Activated gamma-delta T cell treated with Interleukin-2 at 50 U/mL for 16 hours (primary cell): ENCODE measurements at places on chromosomes 11 and 22.

DNA sequence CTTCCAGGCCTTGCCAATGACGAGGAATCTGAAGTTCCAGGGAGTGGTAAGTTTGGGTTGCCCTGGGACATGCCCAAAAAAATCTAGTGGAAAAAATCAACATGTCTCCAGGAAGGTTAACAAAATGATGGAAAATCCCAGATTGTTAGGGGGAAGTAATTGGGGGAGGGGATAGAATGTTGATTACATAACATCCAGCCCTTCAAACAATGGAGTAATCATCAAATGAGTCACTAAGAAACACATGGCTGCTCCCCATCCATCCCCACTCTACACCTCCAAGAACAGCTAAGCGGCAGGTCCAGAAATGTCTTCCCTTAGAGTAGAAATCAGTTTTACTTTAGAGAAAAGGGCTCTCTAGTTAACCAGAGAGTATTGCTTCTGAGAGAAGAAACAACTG lies 94.9 kb downstream of the ETS1 start:
- DNase-seq, result no peak

DNA sequence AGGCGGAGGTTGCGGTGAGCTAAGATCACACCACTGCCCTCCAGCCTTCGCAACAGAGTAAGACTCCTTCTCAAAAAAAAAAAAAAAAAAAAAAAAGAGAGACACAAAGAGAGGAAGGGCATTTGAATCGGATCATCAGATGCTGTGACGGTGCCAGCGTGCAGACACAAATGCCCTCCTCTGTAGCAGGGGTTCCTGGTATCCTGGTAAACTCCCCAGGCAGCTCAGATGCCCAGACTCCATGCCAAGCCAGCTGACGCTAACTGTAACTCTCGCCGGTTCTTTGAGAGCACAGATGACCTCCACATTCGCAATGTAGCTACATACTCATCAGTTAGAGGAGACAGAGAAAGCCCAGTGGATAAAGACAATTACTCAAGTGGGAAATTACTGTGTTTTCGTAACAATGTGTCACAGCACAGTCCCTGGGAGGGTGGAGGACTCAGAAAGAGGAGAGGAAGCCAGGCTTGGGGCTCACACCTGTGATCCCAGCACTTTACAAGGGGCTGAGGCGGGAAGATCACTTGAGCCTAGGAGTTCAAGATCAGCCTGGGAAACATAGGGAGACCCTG lies 153.1 kb downstream of the BRD1 start:
- no peak for DNase-seq

- DNase-seq, result no peak
Observed at GRCh38 chr22:38205261-38206128, 3.7 kb downstream of the MAFF start.

DNA sequence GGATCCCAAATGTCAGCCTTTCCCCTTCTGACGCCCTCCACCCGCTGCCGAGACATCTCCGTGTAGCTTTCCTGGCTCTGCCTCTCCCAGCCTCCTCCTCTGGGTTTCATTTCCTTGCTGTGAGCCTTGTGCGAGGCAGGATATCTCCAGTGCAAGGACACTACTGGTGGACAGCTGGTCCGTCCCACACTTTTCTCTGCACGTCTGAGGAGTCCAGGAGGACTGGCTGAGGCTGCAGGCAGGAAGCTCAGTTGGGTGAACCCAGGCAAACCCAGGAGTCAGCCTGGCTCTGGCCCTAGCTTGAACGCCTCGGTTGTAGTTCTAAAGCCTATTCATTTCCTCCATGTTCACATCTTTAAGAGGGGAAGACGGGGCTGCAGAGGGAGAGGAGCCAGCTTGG lies 145.5 kb downstream of the ST3GAL4 start:
- DNase-seq, result no peak

DNA sequence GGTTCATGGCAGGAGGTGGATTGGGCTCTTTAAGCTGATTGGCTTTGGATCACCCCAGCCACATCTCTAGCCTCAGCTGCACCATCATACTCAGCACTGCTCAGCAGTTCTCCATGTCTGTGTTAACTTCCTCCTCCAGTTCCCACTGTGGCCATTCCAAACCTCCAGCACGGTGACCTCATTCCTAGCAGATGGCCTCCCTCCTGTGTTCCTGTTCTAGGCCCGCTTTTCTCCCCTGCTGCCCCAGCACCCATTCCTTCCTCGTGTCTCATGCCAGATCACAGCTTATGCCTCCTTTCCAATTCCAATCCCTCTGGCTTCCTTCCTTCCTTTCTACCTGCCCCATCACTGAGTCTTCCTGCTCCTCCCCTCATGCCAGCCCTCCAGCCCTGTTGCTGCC lies 96.1 kb downstream of the MICAL2 start:
- no peak for DNase-seq

- no peak for DNase-seq
Observed at GRCh38 chr11:71895961-71896360, 17.7 kb downstream of the DEFB131B start.

- no peak for DNase-seq
Observed at GRCh38 chr22:50696251-50696798, 23.7 kb downstream of the SHANK3 start.

GRCh38 chr22:19182472-19183157 lies 4.1 kb upstream of the SLC25A1 start:
- no peak for DNase-seq

- no peak for DNase-seq
Observed at GRCh38 chr11:35891096-35891495, 52.8 kb upstream of the LDLRAD3 start.

DNA sequence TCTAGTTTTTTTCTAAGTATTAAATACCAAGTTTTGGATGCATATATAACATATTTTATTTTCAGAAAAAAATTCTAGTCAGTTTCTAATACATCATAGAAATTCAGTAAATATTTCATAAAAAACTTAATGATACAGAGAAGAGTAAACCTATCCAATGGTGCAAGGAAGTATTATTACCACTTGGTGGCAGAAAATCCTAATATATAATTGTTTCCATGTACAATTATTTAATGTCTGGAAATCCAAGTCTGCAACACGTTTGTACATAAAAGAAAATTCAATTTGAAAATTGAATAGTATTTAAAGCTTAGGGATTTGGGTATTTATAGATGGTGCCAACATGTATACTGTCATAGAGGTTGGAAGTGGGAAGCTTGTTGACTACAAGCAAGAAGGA lies 127.0 kb downstream of the TRPC6 start:
- DNase-seq, result no peak
